Vagina (tissue), 2 donors: ENCODE measurements at places on chromosomes 16 and 17.

DNA sequence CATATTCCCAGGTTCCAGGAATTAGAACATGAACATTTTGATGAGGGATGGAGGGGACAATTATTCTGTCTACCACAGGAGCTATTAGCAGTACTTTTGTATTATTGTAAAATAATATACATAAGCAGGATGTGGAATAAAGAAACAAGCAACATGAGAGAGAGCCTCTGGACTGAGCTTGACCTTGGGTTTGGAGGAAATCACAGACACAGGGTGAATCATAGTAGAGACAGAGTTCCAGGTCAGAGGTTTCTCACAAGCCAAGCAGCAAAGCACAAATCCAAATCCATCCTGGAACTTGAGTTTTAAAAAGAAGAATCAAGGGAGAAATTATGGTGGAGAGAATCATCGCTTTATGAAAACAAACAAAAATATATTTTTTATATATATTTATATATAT lies 5.1 kb downstream of the KRT31 start:
- DNase-seq: no peak

- no peak for DNase-seq
Observed at GRCh38 chr16:81633680-81634379, 145.3 kb upstream of the PLCG2 start.

DNA sequence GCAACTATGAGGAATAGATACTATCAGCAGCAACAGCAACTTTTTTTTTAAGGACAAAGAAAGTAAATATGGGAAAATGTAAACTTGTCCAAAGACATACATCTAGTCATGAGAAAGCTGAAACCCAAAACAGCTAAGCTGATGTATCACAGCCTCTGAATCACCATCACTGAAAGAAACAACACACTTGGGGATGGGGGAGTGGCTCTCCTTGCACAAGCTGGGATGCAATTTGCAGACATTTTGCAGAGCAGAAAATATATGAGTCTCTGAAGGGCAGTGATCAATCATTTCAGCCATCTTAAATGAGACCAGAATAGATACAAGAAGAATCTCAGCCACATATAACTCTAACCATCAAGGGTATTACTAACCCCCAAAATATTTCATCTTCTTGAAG lies 79.1 kb downstream of the GRIN2A start:
- no peak for DNase-seq

GRCh38 chr17:77526728-77527350 lies 386.1 kb downstream of the SEC14L1 start:
- DNase-seq: no peak
